ENCODE measurements at places on chromosomes 1 and 21. TPM values are rescaled to one million over a fixed set of nuclear protein-coding genes. Genes with fewer than 3 reads are reported as not detected.

DNA sequence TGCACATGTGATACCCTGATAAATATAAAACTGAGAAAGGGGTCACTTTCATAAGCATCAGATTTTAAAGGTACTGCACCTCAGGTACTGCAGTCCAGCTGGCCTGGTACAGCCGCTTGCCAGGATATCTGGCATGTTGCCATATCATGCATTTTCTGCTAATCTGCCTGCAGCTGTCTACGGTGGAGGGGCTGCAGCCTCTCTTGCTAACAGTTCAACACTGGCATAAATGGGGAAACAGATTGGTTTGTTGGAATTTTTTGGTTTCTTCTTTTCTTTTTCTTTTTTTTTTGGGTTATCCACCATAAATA, 71.5 kb downstream of the MIS18A start:
- DNase-seq: peak; percentile 27

DNA sequence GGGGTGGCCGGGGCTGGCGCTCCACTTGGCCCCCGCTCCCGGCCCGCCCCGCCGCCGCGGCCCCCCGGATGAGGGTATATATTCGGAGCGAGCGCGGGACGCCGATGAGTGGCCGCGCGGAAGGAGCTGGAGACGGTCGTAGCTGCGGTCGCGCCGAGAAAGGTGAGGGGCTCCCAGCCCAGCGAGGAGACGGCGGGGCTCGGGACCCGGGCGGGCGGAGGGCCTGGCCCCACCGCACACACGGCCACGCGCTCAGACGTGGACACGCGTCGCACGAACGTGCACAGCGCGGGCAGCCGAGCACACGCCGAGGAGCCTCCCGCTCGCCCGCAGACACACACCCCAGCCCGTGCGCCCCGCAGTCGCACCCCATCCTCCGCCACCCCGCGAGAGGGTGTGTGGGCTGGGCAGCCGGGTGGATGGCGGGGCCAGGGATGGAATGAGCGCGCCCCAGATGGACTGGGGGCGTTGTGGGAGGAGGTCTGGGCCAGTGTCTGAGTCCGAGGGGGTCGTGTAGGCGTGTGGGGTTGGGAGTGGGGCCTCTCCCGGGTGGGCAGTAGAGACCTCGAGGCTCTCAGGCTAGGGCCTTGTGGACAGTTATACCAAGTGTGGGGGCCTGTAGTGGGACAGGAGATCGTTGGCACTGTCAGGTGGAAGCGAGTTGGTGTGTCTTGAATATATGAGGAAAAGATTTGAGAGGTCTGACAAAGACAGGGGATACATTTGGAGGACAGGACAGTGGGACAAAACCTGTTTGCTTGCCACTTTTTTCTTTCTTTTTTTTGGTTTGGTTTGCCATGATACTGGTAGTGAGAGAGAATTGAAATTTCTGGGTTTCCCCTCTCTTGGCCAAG, at the start of gene UAP1:
Gene UAP1, plus strand, starts transcription at position 107 of the 854 bp plus-strand sequence. CDS start 4,347 bp downstream, outside the sequence.
- DNase-seq: peak; percentile 46

The MLLT11 gene
- 1.2 TPM for total RNA-seq

DNA sequence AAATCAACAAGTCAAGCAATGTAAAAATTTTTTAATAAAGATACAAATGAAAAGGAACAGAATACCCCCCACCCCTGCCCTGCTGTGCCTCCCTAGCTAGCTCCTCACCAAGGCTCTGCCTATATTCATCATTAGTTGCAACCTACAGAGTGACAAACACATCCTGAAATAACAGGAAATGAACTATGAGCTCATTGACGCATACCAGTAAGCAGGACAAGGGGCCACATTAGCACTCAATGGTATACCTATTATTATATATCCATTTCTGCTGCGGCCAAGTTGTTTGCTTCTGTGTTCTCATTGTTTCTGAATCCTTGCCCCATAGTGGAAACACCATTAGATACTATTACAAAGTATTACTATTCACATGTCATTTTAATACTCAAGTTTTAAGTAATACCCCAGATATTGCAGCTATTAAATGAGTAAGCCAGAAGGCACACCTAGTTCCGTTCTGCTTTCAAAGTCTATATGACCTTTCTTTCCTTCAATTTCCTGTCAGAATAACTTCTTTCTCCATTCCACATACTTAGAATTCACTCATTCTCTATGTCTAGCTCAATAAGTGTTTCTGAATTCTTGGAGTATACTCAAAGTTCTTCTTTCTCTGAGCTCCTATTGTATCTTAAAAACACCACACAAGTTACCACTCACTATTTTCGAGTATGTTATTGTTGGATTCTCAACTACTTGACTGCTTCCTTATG, 1214.9 kb downstream of the PLA2G4A start:
- peak; percentile 86 for DNase-seq

The ZNF683 gene
- total RNA-seq: not detected

DNA sequence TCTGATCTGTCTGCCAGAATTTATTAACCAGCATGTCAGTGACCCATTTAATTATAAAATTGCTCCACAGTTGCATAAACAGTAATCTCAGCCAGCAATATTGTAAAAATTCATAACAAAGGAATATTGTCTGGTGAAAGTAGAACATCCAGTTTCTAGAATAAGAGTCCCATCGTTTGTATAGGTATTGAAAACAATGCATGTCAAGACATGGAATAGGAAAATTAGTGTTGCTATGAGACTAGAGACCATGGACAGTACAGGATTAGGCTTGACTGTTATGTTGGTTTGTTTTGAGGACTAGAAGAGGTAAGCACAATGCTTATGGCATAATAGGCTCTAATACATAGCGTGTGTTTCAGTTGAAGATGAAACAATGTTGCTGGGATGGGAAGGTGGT, 37.1 kb downstream of the ATF6 start:
- no peak for DNase-seq

- DNase-seq: no peak
Observed at GRCh38 chr1:170731566-170732251, 67.8 kb downstream of the PRRX1 start.

The SPRR5 gene
- total RNA-seq: not detected

- no peak for DNase-seq
Observed at GRCh38 chr1:225541383-225541782, 111.5 kb downstream of the ENAH start.

DNA sequence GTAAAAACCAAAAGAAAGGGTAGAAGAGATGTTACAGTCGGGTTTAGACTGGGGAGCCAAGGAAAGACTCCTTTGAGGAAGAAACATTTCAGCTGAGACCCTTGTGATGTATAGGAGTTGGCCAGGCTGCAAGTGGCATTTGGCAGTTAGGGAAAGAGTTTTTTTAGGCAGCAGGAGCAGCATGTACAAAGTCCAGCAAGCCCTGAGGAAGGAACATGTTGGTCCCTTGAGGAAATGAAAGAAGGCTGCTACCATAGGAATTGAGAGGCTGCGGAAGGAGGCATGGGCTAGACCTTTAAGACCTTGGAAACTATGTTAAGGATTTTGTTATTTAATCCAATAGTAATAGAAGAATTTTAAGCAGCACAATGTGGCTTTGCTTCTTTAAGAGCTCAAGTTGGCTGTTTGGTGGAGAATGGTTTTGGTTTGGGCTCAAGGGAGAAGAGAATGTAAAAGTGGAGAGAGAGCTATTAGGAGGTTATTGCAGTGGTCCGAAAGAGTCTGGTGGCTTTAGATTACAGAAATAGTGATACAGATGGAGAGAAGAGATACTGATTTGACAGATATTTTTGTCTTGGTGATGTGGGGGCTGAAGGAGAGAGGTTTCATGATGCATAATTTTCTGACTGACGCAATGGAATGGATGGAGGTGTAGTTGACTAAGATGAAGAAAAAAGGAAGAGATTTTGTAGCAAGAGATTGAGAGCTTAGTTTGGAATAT, 26.6 kb downstream of the SMAP2 start:
- DNase-seq: no peak

The COL9A2 gene
- total RNA-seq: 1.2 TPM

GRCh38 chr1:243801378-243801777, 48.7 kb downstream of the AKT3 start:
- DNase-seq: no peak

The ADIPOR1 gene
- total RNA-seq: 134 TPM

The IVL gene
- total RNA-seq: not detected

The ADGRL4 gene
- 157 TPM for total RNA-seq

The VWA5B1 gene
- total RNA-seq: not detected

DNA sequence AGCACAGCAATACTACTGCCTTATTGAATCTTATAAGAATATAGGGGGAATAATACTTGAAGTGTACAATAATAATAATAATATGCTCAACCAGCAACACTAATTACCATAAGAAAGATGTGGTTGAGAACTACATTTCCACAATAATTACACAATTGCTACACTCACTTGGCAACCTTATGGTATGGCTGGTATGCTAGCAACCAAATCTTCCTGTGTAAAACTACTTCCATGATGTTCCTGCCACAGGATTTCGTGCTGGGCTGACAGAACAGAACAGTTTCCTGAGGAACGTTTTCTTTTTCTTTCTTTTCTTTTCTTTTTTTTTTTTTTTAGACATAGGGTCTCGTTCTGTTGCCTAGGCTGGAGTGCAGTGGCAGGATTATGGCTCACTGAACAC, 50.6 kb downstream of the KIF26B start:
- no peak for DNase-seq
